Retina (tissue), 1 donor: ENCODE measurements at places on chromosomes 11 and 22.

GRCh38 chr11:22775248-22775647, 54.4 kb downstream of the SVIP start:
- DNase-seq: no peak

- DNase-seq: no peak
Observed at GRCh38 chr11:44585421-44585820, 20.0 kb downstream of the CD82 start.

GRCh38 chr11:111937844-111938243, 701 bp downstream of the DIXDC1 start:
- DNase-seq: no peak

DNA sequence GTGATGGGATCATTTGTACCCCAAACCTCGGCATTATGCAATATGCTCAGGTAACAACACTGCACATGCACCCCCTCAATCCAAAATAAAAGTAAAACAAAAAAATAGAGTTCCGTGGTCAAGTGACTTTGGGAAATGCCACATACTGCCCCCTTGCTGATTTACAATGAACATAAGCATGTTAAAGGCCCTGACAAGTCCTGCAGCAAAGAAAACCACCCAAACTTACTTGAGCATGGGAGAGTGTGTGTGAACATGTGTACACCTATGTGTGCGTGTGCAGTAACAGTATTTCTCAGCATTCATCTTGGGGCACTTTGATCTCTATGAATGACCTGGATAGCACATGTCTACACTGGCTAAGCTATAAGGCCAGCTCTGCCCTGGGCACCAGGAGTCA, 15.8 kb upstream of the IGSF22 start:
- DNase-seq: no peak

- DNase-seq: no peak
Observed at GRCh38 chr22:35777335-35777975, 59.8 kb downstream of the APOL5 start.

DNA sequence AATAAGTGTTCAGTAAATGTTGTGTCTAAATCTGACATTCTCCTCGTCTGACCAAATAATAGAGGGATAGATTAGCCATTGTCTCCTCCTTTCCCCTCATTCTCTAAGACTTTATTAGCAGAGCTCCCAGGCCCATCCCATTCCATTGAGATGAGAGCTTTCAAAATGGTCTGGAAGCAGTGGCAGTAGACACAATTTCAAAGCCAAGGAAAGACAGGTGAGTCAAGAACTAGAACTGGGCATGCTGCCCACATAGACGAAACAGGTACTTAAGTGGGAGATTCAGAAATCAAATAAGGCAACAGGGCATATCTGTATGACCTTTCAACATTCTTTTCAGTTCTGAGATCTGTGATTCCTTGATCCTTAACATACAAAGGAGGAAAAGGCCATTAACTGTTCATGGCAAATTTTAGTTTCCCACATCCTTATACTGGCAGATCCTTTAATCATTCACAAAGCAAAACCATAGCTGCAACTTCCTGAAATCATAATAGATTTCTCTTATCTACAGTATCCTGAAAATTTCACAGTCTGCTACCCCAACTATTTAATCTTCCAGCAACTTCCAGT, 96.6 kb upstream of the KCNA4 start:
- no peak for DNase-seq

DNA sequence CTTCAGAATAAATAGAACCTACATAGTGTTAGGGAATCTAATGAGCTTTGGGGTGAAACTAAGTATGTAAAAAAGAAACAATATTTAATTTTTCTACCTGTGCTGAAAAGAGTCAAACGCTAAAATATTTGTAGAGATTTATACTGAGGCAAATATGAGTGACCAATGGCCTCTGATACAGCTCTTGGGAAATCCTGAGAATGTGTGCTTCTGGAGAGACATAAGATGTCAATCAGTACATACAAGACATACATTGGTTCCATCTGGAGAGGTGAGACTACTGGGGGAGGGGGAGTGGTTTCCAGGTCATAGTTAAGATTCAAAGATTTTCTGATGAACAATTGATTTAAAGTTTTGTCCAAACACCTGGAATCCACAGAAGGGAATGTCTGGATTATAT, 970 bp downstream of the ASRGL1 start:
- DNase-seq: no peak

DNA sequence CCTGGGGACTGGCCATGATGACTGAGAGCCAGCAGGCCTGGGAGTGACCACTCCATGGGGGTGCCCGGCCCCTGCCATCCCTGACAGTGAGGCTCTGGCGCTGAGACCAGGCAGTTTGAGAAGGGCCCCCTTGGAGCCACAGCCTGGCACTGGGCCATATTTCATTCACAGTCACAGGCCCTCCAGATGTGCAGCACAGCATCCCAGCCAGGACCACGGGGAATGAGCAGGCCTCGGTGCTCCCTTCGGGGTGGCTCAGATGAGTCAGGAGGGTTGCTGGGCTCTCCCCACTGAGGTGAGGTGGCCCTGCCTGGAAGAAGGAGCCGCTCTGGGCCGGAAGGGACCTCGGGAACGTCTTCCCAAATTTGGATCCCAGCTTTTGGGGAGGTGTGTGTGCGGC, 53.0 kb downstream of the GRAMD4 start:
- no peak for DNase-seq
